Heart right ventricle (tissue), 16 donors: ENCODE measurements at places on chromosomes 4 and X.

GRCh38 chr4:56261027-56261426, 126.3 kb downstream of the AASDH start:
- DNase-seq = no peak

DNA sequence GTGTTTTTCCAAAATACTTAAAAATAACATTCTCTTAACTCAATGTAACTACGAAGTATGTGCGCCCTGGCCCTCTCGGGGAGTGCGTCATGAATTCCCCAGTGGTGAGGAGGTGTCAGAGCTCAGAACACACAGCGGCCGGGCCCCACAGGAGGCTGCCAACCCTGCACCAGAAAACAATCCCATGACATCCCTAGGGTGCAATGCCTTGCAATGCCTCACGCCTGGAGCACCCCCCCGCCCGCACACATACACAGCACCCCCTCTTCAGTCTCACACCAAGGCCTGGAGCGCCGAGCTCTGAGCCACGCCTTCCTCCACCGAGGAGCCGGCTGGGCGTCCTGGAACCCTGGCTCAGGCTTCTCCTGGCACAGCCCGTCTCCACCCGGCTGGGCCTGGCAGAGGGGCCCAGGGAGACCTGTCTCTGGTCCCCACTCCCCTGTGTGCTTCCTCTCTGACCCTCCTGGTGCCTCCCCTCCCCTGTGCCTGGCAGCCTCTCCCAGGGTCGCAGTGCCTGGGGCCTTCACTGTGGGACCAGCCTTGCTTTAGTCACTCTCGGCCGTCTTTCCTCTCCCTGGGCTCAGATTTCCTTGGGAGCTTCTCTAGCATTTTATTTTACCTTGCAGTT, 108.2 kb upstream of the ADRA2C start:
- peak; percentile 29 for DNase-seq

GRCh38 chrX:144918936-144919335, 328.4 kb upstream of the SPANXN1 start:
- DNase-seq = no peak

- no peak for DNase-seq
Measured at GRCh38 chr4:38231626-38232025, 271.4 kb downstream of the PTTG2 start.

- no peak for DNase-seq
Measured at GRCh38 chrX:150544222-150544787, 24.1 kb upstream of the MTM1 start.

DNA sequence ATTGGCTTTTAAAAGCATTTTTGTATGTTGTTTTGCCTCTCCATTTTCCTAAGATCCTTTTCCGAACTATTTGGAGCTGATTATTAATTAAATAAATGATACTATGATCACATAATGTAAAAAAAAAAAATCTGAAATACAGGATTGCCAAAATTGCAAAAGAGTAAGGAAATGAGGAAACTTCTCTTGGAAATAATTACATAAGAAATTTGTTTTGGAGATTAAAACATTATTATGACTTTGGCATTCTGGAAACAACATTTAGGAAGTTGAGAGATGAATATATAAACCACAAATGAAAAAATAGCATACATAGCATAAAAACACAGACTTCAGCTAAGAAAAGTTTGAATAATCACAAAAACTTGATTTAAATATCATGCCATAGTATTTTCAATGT, 33.5 kb downstream of the PF4 start:
- DNase-seq = no peak

- DNase-seq = peak; percentile 50
Measured at GRCh38 chrX:153688911-153689590, 1.3 kb downstream of the SLC6A8 start.

GRCh38 chrX:139924696-139925095, 8.2 kb downstream of the ATP11C start:
- DNase-seq = no peak

DNA sequence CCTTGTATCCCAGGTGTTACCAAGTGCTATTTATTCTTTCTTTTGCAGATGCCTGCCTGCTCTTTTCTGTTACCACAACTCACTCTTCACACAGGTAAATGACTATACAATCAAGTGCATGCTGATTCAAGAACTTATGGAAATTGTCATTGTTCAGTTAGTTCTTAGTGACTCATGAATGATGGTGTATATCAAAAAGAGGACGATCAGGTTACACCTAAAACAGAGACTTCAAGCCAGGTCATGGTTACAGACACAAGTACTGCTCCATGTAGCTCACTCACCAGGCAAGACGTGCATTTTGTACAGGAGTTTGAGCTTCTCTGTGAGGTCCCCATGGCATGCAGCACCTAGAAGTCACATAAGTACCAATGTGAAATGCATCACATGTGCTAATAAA, 59.3 kb upstream of the UCP1 start:
- no peak for DNase-seq

- no peak for DNase-seq
Measured at GRCh38 chr4:83631066-83631465, 95.2 kb downstream of the GPAT3 start.
